Stimulated activated CD8-positive, alpha-beta memory T cell treated with anti-CD3 and anti-CD28 coated beads, Interleukin-2, amount 100 ng/mL, for 48 hours (primary cell): ENCODE measurements at places on chromosomes 5 and 9.

GRCh38 chr9:121645003-121645402, 6.4 kb upstream of the DAB2IP start:
- DNase-seq: no peak

DNA sequence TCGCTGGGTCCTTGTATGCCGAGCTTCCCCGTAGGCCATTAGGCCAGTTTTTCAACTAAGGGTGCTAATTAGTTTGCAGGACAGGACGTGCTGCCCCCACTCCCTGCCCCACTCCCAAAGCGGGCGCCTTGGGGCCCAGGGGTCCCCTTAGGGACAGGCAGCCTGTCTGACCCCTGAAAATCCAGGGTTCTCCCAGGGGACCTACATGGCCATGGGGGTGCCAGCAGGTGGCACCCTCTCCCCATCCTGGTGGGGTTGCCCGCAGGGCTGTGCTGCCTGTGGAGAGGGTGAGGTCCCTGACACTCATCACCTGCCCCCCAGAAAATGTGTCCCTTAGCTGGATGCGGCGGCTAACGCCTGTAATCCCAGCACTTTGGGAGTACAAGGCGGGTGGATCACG, 8.5 kb upstream of the CCDC187 start:
- DNase-seq: peak; percentile 25

GRCh38 chr5:53250201-53250550, 140.6 kb upstream of the MOCS2 start:
- no peak for DNase-seq

GRCh38 chr5:128927644-128928043, 37.6 kb upstream of the SLC27A6 start:
- DNase-seq: no peak

DNA sequence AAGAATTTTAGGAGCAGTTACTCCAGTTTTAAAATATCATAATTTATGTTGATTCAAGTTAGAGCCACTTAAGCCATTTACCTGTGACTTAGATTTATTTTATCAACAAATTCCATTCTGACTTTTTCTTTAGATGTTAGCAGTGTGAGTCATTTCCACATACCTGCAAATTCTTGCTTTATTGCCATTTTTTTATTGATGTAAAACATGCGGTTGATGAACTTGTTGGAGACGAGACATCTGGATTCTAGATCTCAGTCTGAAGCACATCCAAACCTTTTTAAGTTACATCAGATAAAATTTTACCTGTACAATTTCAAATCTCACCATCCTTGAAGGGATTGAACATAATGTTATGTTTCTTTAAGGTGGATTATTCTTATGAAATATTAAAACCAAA, 240.9 kb downstream of the IRX1 start:
- no peak for DNase-seq

DNA sequence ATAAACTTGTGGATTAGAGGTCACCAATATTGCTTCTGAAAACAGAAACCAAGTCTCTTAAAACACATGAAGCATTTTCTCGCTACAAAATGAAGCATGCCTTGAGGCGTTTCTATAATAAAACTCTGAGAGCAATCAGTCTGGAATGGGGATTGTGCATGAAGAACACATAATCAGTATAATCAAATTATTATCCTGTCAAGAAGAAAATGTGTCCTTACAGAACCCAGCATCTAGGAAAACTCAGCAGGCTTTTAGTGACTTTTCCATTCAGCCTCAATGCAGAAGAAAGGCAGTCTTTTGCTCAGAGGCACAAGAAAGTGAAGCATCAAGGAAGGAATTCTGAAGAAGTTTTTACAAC, 121.9 kb downstream of the CDH18 start:
- DNase-seq: no peak

DNA sequence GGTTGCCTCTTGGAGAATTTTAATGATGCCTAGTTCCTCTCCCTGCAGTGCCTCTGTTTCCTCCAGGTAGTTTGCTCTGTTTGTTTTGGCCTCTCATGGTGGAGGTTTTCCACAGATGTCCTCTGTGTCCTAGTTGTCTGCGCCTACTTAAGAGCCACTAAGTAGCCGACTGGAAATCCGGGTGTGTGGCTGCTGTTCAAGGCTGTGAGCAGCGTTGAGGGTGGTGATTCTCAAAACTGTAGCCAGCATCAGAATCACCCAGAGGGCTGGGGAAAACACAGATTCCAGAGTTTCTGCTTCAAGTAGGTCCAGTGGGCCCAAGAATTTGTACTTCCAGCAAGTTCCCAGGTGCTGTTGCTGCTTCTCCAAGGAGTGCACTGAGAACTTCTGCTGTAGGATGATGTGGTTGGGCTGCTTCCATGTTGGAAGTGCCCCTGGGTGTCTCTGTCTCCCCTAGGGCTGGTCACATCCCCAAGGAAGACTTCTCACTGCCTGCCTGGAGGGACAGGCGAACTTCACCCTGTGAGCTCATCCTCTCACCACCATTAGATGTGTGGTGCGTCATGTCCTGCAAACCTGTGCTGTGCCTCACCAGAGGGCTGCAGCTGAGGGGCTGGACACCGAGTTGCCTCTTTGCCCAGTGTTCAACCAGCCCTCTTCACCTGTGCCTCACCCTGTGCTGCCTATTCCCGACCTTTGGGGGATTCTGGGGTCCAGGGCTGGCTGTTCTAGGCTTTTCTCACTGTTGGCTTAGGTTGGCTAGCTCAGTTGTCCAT, 34.8 kb downstream of the SECISBP2 start:
- no peak for DNase-seq

GRCh38 chr5:143314099-143314498, 89.4 kb downstream of the NR3C1 start:
- no peak for DNase-seq

DNA sequence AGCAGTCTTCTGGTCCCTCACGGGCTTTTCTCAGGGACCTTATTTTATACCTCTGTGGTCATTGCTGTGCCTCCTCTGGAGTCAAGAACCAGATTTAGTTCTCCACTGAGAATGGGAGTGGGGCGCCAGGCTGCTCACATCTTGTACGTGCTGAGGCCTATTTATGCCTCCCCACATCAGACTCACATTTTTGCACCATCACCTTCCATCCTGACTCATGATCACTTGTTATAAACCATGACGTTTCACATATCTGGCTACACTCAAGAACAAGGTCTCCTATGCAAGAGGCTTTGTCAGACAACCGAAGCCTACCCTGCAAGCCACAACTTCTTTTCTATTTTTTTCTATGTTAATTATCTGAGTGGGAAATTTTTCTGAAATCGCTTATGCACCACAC, 10.7 kb downstream of the PRUNE2 start:
- DNase-seq: no peak

DNA sequence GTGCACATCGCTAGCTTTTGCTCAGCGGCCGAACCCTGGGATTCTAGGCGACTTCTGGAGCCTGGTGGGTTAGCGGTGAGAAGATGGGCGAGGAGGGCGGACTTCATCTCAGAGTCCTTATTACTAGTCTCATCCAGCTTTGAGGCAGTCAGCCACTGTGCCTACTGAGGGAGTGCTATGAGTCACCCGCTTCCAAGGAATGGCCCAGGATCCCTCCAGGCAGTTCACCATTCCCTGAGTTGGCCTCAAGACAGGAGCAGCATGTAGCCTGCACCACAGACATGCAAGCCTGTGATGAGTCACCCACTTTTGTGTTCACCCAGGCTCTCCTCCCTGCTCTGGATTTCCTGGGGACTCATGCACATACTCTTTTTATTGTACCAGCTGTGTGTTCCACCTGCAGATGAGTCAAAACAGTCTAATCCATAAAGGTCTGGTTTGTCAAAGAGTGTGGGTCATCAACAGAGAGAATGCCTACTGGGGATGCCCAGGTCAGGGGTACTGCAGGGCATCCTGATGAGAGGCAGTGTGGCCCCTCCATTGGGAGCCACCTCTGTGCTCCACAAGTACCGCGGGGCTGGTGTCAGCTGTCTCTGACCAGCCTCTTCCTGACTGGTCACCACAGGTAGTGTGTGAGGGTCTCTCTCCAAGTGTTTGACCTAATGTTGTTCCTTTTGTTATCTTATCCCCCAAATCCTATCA, 20.2 kb downstream of the SLC22A5 start:
- DNase-seq: no peak

- DNase-seq: no peak
Observed at GRCh38 chr9:117747386-117747970, 43.3 kb downstream of the TLR4 start.

GRCh38 chr9:26142631-26143030, 464.4 kb upstream of the TUSC1 start:
- DNase-seq: no peak

- no peak for DNase-seq
Observed at GRCh38 chr9:86966852-86967511, 19.7 kb upstream of the GAS1 start.

- DNase-seq: no peak
Observed at GRCh38 chr9:19375538-19375937, 4.5 kb downstream of the RPS6 start.
